ENCODE measurements at places on chromosomes 1 and 21.

DNA sequence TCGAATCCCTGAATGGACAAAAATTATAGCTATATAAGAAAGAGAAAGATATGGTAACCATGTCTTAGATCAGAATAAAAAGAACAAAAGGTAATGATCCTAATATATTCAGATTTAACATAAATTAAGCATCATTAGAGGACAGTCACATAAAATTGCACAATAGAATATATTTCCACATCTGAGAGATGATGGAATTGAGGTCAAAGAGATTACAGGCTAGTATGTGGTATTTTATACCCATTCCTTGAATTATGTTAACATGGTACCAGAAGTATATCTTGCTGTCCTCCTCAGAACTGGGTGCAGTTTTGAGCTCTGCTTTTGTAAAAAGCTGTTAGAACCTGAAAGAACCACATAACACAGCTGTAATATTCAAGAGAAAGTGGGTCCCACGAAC is 245.6 kb upstream of the HOOK1 start:
- DNase-seq = no peak

GRCh38 chr1:26411624-26412074 is 1.0 kb downstream of the LIN28A start:
- no peak for DNase-seq

DNA sequence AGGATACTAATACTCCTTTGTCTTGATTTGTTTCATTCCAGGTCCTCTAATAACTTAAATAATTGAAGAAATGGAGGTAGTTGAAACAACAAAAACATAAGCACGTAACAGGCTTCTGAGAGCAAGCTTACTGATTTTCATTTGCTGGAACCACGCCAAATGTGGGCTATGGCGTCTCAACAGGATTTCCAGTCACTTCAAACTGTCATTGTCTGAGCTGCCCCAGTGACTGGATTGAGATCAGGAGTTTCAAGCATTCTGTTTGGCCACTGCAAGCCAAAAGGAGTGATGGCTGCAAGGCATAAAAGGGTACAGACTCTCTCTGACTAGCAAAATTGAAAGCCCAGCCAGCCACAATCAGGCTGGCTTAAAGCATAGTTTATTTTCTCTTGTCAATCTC is 289.9 kb downstream of the DPYD start:
- no peak for DNase-seq

- no peak for DNase-seq
These were observed 508.0 kb downstream of the OMA1 start for GRCh38 chr1:58038574-58038973.
